ENCODE measurements at places on chromosomes 2 and 18. TPM values are rescaled to one million over a fixed set of nuclear protein-coding genes. Genes with fewer than 3 reads are reported as not detected.

- no peaks in the 10 kb centered on the region for H3K36me3 ChIP-seq
- no peaks in the 10 kb centered on the region for H3K27me3 ChIP-seq
- no peak overlapping the region for H3K27ac ChIP-seq
- no peaks in the 10 kb centered on the region for H3K4me1 ChIP-seq
Measured at GRCh38 chr2:214193943-214194342, 216.9 kb upstream of the VWC2L start.

The ANKMY1 gene
- total RNA-seq: 12.3 TPM

The TCF7L1 gene
- 3.2 TPM for total RNA-seq

- H3K4me1 ChIP-seq: peaks cover 7% of the 10 kb centered on the region
- no peak for DNase-seq
- no peak overlapping the region for H3K4me3 ChIP-seq
- no peaks in the 10 kb centered on the region for H3K27me3 ChIP-seq
- no peaks in the 10 kb centered on the region for H3K36me3 ChIP-seq
- no peak overlapping the region for H3K27ac ChIP-seq
Measured at GRCh38 chr18:54612237-54612636, 21.2 kb downstream of the DYNAP start.

The KCNG2 gene
- total RNA-seq: 0.32 TPM

DNA sequence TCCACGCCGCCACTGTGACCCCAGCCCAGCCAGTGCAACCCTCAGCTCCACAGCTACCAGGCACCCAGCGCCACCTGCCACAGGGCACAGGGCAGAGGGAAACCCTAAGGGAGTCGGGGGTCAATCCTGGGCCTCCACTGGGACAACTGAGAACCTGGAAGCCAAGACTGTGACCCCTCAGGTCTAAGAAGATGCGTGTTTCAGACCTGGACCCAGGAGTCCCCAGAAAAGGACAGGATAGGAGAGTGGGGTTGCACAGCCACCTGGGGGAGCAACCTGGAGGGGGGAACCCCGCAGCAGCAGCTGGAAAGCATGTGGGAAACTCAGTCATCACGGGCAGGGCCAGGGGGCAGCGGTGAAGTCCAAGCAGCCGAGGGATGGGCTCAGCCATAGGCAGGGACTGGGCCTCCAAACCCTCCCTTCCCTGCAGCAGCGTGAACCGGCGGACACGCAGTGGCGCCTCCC is 4.1 kb downstream of the ESPNL start:
- no peak overlapping the region for H3K27ac ChIP-seq
- DNase-seq: no peak
- peaks cover 7% of the 10 kb centered on the region for H3K4me1 ChIP-seq
- no peaks in the 10 kb centered on the region for H3K27me3 ChIP-seq
- no peaks in the 10 kb centered on the region for H3K36me3 ChIP-seq
